Stimulated activated CD4-positive, alpha-beta T cell treated with anti-CD3 and anti-CD28 coated beads, Interleukin-12 subunit alpha, Interleukin-12 subunit beta, amount 100 ng/mL, for 24 hours (primary cell): ENCODE measurements at places on chromosomes 12 and 14.

DNA sequence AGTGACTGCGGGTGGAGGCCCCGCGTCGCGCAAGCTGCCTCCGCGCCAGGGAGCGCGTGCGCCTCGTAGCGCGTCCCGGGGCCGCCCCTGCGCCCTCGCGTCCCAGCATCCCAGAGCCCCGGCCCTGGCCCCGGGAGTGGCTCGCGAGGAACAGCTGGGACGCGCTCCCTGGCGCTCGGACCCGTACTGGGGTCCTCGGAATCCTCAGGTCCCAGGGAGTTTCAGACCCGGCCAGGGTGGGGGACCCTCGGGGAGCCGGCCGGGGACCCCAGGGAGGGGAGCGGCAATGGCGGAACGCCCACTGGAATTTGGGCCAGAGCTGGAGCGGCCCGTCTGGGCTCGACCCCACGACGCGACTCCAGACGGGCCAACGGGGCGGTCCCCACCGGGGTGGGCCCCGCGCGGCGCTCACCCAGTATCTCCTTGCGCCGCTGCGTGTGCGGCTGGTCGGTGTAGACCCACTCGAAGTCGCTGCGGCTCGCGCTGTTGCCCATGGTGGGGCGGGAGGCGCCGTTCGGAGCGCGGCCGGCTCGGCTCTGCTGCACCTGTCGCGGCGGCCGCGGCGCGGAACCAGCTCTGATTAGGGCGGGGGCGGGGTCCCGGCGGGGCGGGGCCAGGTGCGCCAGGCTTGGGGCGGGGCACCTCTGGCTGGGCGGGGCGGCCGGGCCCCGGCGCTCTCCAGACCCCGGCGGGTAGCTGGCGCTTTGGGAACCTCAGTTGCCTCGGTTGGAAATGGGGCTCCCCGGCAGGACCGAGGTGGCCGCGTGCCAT lies at the start of gene DEGS2:
DEGS2 (minus strand) TSS at position 552 of the 771 bp plus-strand sequence; CDS start at position 494, 58 bp downstream.
- peak; percentile 35 for DNase-seq

DNA sequence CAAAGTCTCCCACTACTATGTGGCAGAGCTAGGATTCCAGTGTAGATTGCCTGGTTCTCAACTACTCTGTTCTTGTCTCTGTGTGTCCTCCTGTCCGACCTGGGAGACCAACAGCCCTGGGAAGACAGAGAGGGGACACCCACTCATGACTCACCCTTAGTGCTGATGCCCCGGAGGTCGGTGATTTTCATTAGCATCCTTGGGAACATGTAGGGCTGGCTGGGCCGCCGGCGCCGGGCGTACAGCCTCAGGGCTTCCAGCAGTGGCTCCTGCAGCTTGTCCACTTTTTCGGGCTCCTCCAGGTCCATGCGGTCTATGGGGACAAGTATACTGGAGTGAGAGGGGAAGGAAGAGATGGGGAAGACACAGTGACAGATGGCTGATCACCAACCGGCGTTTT lies 5.9 kb upstream of the ITGB7 start:
- no peak for DNase-seq

DNA sequence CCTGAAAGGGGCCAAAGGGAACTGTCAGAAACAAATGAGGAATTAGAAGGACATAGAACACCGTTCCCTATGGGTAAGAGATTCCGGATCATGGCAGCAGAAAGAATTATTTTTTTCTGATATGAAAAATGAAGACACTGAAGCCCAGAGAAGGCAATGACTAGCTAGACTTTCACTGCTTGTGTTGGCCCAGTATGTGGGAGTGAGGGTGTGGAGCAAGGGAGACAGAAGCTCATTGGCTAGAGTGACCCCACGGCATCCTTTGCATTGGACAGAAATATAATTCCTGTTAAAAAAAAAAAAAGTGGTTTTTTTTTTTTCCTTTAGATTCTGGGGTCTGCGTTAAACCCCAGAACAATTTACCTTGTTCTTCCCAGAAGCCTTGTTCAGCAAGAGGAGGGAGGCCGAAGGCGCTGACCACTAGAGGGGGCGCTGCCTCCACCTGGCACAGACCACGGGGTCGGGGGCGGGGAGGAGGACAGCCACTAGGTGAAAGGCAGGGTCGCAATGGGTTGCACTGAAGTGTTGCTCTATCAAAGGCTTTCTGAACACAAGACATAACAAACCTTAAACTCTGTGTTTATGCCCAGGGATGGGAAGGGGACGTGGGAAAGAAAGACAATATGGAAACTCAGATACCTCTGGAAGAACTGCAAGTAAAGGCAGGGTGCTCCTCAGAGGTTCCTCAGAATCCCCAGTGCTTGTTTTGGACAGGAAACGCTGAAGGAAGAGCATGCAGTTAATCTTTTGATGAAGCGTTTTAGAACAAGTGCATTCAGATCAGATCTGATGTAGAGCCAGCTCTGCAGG lies 156.8 kb downstream of the KCNA5 start:
- DNase-seq = peak; percentile 33

- DNase-seq = no peak
Observed at GRCh38 chr14:55773312-55773711, 193.3 kb downstream of the KTN1 start.

DNA sequence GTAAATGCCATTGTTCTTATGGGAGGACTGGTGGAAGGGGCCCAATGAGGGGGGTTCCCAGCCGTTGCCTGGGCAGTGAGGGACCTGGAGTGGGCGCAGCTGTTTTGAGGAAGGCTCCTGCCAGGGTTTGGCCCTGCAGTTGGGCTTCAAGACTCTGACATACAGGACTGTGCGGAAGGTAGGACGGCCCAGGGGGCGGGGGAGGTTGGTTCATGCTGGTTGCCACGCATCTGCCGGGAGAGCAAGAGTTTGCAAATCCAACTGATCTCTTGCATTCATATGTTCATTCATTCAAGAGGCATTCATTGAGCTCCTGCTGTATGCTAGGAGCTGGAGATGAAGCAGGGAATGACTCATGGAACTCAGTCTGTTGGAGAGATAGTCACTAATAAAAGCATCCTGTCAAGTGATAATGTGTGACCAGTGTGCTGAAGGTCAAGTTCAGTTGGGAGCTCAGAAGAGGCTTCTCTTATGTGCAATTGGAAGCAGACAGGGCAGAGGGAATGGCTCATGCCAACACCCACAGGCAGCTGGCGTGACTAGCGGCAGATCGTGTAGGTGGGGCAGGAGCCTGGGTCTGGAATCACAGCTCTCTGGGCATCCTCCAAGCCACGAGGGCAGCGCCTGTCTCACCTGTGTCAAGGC lies 7.8 kb downstream of the SH2B3 start:
- DNase-seq = no peak

DNA sequence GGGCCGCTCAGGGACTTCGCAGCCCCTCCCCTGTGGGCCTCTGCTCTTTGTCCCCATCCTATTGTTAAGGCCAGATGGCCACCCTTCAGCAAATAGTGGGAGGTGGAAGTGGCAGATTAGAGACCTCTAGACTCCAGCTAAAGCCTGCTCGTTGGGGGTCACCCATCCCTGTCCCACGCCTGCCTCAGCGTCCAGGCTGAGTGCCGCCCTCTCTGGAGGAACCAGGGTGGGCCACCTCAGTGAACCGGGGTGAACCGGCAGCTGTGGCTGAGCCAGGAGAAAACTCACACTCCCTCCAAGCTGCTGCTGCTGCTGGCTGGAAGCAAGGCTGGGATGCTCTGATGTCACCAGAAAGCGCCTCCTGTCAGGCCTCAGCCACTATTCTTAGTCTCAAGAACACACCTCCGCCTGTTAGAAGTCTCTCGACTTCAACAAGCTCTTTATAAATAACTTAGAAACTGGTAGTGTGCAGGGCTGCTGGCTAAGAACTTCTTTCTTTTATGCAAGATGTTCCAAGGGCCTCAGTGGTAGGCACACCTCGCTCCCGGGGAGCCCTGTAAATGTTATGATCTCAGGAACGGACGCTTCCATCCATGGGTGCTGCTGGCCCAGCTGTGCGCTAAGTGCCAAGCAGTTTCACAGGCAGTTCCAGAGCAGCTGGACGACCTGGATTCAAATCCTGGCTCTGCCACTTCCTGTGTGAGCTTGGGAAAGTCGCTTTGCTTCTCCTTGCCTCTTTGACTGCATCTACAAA lies 19.8 kb upstream of the TESC start:
- DNase-seq = no peak

DNA sequence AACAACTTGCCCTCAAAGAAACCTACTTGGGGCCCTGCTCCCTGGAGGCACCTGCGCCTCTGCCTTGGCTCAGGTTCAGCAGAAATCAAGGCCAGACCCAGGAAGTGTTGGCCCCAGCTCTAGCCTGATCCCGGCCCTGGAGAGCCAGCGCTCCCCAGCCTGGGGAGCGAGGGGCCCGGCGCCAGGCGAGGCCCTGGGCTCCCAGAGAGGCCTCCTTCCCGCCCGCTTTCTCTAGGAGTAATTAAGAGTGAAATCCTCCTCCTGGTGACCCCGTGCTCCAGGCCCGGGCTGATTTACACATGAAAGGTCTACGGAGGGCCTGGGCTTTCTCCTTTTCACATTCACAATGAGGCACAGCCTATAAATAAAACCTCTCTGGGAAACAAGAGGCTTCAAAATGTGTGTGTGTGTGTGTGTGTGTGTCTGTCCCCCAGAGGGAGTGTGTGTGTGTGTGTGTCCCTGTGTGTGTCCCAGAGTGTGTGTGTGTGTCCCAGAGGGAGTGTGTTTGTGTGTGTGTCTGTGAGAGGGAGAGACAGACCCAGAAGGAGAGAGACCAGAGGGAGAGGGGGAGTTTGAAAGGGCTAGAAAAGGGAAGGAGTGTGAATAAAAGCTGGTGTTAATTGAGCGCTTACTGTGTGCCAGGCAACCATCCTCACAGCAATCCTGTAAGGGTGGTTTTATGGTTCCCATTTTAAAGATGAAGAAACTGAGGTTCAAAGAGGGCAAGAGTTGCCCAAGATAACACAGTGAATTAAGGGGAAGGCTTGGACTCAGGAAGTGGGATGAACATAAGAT lies 23.8 kb upstream of the COX6A1 start:
- DNase-seq = no peak

GRCh38 chr12:29889737-29890136 lies 106.0 kb upstream of the TMTC1 start:
- DNase-seq = no peak

- no peak for DNase-seq
Observed at GRCh38 chr12:55681142-55682077, 26.3 kb downstream of the ITGA7 start.

DNA sequence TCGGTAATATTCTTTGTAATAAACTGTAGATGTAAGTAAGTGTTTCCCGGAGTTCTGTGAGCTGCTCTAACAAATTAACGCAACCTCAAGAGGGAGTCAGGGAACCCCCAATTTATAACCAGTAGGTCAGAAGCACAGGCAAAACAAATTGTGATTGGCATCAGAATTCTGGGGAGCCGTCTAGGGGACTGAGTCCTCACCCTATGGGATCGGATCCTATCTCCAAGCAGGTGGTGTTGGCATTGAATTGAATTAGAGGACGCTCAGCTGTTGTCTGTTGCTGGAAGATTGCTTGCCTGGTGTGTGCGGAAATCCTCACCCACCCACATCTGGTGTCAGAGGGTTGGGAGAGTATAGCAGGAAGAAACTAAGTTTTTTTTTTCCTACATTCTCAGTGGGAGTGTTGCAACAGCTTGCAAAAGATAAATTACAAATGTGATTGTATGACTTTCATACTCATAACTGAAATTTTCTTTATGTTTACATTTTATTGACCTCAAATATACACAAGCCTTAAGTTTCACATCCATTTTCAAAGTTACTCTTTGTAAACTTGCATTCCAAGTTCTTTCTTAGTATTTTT lies 5.5 kb downstream of the TMEM52B start:
- no peak for DNase-seq
